B cell (primary cell): ENCODE measurements at places on chromosomes 4 and X. TPM values are rescaled to one million over a fixed set of nuclear protein-coding genes. Genes with fewer than 3 reads are reported as not detected.

- DNase-seq, result no peak
- no peaks in the 10 kb centered on the region for H3K36me3 ChIP-seq
These were observed 132.1 kb downstream of the NSUN7 start for GRCh38 chr4:40881851-40882250.

The MMRN1 gene
- 0.22 and 0.49 TPM in 2 replicates for total RNA-seq

DNA sequence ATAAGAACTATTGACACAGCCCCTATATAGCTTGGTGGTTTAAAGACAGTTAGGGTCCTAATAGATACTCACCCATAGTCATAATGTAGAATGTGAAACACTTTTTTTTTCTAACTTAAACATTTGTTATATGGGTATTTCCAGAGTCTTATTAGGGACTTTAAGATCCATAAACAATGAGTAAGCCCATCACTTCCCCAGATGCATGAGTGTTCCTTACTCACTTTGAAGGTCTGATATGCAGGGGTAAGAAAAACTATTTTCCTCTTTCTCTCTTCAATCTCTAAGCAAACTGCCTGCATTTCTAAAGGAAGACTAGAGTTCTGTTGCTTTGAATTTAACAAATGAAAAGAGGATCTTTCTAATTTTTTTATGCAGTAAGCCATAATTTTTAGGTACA, 443.6 kb upstream of the PITX2 start:
- no peak overlapping the region for H3K4me3 ChIP-seq
- no peak overlapping the region for H3K27ac ChIP-seq
- H3K4me1 ChIP-seq, result no peaks in the 10 kb centered on the region
- H3K36me3 ChIP-seq, result no peaks in the 10 kb centered on the region
- DNase-seq, result no peak

The SNCA gene
- 1.3 and 3.4 TPM in 2 replicates for total RNA-seq

DNA sequence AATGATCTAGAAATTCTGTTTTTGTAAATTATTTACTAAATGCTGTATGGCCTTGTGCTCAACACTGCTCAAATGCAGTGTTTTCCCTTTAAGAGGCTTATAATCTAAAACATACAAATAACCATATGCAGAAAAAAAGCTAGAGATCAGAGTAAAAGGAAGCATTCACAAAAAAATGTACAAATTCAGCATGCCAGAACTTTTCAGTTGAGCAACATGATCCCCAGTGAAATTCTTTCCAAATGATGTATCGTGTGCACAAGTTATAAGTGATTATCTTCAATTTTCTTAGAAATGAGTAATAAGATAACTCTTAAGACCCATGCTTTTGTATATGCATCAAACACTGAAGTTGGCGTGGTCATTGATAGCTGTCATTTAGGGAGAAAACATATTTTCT, 5.0 kb downstream of the GPC3 start:
- DNase-seq, result no peak
- H3K27me3 ChIP-seq, result no peaks in the 10 kb centered on the region
- no peak overlapping the region for H3K27ac ChIP-seq

- no peak overlapping the region for H3K27ac ChIP-seq
- no peak for DNase-seq
- H3K4me3 ChIP-seq, result no peak overlapping the region
- peaks cover 2% of the 10 kb centered on the region for H3K27me3 ChIP-seq
- no peaks in the 10 kb centered on the region for H3K4me1 ChIP-seq
These were observed 49.6 kb downstream of the SMAD1 start for GRCh38 chr4:145531223-145531622.

DNA sequence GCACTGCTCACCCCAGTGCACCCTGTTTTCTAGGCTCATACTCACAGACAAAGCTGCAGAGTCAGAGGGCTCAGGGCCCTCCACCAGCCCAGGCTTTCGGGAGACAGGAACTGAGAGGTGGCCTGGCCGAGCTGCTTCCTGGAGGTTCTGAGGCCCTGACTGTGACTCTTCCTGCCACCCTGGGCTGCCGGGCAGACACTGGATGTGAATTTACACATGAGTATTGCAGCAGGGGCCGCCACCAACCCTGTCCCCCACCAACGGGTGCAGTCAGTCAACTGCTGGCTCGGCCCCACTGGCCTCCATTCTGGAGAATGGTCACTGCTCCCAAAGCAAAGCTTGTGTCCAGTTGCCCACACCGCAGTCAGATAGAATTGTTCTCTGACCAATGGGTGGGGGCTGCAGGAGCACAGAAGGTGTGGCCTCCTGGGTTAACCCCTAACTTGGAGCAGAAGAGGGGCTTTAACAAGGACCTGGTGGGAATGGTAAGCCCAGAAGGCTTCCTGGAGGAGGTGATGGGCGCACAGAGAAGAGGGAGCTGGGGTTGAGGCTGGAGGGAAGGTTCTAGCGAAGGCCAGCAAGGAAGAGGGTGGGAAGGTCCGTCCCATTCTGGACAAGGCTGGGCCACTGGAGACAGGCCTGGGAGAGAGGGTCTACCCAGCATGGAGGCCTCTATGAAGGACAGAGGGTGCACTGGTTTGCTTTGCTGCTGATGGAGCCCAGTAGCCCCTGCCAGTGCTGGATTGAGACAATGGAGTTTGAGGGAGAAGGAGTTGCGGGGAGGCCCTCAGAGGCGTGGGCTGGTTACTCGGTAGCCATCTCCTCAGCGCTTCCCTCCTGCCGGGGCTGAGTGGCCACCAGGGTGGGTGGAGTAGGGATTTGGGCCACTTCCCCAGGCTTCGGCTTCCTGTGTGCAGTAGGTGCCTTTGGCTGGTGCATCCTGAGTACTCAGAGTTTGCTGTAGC, 135.3 kb downstream of the CPZ start:
- H3K4me1 ChIP-seq, result no peaks in the 10 kb centered on the region
- no peak overlapping the region for H3K4me3 ChIP-seq
- H3K27ac ChIP-seq, result no peak overlapping the region
- H3K27me3 ChIP-seq, result no peaks in the 10 kb centered on the region
- no peaks in the 10 kb centered on the region for H3K36me3 ChIP-seq

DNA sequence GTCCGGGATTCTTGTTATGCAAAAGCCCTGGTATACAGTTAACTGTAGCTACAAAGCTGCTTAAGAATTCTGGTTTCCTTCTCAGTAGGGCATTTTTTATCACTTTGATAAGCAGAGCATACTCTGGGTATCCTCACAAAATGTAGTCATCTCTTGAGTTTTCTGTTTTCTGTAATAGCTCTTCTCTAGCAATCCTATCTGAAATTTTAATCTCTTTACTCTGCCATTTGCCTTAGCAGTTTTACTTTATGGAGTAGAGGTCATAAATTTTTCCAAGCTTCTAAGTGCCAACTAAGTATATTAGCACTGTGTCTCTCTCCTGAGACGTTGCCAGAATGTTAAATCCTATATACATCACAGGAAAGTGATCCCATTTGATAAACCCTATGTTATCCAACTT, 28.0 kb upstream of the BANK1 start:
- no peaks in the 10 kb centered on the region for H3K36me3 ChIP-seq
- DNase-seq, result no peak
- no peaks in the 10 kb centered on the region for H3K27me3 ChIP-seq
- no peak overlapping the region for H3K27ac ChIP-seq
- peaks cover 4% of the 10 kb centered on the region for H3K4me1 ChIP-seq

The NPY2R gene
- total RNA-seq, result not detected in 2 replicates

DNA sequence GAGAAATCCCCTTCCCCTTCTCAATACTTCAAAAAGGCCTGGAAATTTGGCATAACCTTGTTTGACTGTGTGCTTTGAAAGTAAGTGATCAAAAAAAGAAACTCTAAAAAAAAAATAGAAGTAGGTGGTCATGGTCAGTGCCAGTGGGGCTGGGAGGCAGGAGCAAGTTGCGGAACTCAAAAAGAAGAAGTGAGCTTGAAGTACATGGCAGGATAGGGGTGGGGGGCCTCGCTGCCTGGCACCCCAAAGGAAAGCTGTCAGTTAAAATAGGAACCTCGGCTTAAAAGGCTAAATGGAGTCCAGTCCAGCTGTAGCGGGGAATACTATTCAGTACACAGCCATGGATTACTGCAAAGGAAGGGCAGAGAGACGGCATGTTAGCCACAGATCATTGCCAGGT, 12.2 kb upstream of the NKRF start:
- H3K4me1 ChIP-seq, result peaks cover 51% of the 10 kb centered on the region
- H3K36me3 ChIP-seq, result peaks cover 5% of the 10 kb centered on the region
- H3K27me3 ChIP-seq, result no peaks in the 10 kb centered on the region
- H3K4me3 ChIP-seq, result peak overlapping the region; percentile 32

The RRAGB gene
- 21.3 and 22.3 TPM in 2 replicates for total RNA-seq

GRCh38 chrX:123083924-123084323, 100.2 kb upstream of the GRIA3 start:
- no peak overlapping the region for H3K4me3 ChIP-seq
- H3K27me3 ChIP-seq, result no peaks in the 10 kb centered on the region
- H3K4me1 ChIP-seq, result no peaks in the 10 kb centered on the region
- no peak for DNase-seq
- no peak overlapping the region for H3K27ac ChIP-seq
- H3K36me3 ChIP-seq, result no peaks in the 10 kb centered on the region

DNA sequence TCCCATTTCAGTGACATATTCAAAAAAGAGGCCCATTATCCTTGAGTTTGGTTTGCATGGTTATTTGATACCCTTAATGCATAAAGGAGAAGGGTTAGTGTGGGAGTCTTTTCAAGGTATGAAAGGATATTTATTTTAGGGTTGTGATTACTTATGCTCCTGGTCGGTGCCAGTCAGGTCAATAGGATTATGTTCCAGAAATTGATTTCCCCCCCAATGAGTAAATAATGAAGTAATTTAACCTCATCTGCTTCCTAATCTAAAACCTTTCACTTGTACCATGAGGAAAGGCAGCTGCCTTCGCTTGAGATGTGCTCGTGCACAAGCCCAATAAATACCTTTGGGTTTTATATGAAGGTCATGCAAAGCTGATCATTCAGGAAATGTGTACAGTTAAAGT, 55.0 kb upstream of the NR0B1 start:
- H3K36me3 ChIP-seq, result no peaks in the 10 kb centered on the region
- DNase-seq, result no peak
- H3K27ac ChIP-seq, result no peak overlapping the region

The OCRL gene
- 8.8 and 10.6 TPM in 2 replicates for total RNA-seq
